DMS53 (cell line): ENCODE measurements at places on chromosomes 7 and 10.
A peak's percentile ranks its signal among the peaks of the same experiment; 100 is the strongest.

GRCh38 chr7:48173756-48174382 is 2.6 kb downstream of the ABCA13 start:
- peak; percentile 32 for DNase-seq

DNA sequence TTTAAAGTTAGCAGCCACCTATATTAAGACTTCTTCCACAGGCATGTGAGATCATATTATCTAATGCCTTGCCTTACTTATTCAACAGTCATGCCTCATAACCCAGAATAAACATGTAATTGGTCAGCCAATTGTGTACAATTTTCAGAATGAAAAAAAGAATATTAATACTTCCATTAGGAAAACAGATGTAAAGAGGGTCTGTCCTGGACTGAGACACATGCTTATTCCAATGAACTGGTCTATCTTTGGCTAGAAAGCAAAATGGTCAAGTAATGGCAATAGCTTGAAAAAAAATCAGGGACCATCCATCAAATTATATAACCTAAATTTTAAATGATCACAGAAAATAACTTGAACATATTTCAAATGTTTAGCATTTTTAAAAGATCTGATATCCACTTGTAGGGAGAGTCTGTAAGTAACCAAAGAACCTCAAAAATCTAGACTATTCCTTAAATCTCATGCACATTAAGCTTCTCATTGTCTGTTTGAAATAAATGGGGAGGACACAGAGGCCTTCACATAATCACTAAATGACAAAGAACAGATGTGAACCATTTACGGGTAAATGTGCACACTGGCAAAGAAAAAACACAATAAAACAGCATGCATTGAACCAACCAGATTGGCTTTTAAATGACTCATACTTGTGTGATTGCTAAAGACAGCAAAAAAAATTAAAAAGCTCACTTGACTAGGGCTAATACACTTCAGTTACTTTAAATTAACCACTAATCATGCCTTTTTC is 568.8 kb upstream of the PCDH15 start:
- no peak for DNase-seq

DNA sequence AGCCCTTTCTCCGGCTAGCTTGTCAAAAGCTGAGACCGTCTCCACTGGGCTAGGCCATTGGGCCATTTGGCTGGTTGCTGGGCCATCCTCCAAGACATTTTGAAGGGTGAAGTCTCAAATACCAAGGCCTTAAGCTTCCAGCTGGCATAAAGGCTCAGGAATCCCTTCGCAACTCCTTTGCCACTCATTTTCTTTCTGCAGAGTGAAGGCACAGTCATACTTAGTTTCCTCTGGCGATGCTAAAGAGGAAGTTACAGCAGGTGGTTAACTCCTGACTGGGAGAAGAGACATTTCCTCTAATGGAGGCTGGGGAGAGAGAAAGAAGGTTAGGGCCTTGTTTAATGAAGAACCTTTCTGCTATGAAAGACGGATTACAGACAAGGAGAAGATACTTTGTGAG is 4.8 kb upstream of the REPIN1 start:
- DNase-seq: no peak

DNA sequence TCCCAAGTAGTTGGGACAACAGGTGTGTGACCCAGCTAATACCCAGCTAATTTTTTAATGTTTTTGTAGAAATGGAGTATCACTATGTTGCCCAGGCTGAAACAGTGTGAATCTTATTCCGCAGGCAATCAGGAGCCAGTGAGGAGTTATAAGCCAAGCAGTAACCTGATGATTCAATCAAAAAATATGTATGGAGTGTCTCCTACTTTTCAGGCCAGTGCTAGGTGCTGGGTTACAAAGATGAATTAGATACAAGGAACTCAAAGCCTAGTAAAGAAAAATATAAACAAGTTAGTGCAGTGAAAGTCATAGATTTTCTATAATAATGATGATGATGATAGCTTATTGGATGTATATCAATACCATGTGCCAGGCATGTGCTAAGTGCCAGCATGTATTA is 13.2 kb upstream of the IFRD1 start:
- no peak for DNase-seq

DNA sequence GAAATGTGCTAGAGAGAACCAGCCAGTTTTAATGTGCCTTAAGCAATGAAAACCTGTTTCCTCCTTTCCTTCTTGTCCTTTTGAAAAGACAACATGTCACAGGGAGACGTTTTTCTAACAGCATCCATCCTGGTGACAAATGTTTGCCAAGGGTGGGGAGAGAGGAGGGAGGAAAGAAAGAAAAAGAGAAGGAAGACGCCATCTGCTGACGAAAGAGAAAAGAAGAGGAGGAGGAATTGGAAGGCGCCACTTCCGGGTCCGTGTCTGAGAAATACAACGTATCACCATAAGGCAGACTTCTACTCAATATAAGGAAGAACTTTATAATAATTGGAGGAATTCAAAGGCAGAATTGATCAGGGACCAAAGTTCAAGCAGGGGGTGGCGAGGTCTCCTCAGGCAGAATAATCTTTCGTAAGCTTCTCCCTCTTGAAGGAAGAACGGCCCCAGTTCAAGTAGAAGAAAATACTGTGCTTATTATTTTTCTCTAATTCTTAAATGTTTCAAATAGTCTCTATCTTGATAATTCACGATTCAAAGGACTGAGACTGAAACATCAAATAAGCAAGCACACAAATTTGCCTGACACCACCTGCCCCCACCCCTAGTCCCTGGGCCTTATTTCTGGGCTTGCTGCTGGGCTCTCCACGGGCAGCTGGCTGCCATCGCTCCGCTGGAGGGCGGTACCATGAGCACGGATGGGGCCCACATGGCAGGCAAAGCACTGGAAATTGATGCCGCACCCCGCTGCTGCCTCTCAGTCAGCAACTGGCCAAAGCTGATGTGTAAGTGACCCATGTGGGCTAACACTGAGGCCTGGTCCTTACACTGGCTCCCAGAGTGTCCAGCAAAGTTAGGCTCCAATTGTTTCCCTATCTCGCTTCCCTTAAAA is 273.7 kb upstream of the KLF14 start:
- DNase-seq: peak; percentile 94

- DNase-seq: no peak
Observed at GRCh38 chr10:70409772-70410171, 5.8 kb downstream of the EIF4EBP2 start.

- no peak for DNase-seq
Observed at GRCh38 chr10:49079072-49079471, 36.2 kb downstream of the VSTM4 start.

DNA sequence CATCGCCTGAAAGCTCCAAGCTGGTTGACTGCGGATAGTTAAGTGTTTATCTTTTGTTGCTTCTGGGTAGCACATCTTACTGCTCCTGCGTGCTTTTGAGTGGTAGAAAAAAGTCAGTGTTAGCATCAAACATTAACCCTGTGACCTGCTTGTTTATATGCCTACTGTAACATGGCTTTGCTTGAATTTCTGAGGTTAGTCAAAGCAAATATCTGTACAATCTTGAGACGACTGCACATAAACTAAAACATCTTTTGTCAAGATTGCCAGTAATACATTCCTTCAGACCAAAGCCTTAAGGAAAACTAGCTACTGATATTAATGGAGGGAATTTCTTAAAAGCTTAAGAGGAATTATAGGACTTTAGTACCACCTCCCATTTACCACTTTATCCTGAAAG is 163.7 kb downstream of the BAMBI start:
- no peak for DNase-seq

DNA sequence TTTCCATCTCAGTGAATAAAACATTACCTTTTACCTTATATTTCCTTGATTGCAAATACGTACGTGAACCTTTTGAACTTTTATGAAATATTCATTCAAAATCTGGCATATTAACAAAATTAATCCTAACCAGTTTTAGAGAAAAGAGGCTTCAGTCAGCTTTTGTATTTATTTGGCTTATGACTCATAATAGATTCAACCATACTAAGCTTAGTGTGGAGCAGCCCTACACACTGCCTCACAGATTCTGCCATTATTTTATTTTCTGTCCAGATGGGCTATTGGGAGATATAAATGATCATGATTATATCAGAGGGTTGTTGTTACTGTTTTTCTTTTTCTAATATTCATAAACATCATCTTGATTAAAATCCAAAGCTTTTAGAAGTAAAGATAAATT is 325.5 kb downstream of the GPR37 start:
- DNase-seq: peak; percentile 37

DNA sequence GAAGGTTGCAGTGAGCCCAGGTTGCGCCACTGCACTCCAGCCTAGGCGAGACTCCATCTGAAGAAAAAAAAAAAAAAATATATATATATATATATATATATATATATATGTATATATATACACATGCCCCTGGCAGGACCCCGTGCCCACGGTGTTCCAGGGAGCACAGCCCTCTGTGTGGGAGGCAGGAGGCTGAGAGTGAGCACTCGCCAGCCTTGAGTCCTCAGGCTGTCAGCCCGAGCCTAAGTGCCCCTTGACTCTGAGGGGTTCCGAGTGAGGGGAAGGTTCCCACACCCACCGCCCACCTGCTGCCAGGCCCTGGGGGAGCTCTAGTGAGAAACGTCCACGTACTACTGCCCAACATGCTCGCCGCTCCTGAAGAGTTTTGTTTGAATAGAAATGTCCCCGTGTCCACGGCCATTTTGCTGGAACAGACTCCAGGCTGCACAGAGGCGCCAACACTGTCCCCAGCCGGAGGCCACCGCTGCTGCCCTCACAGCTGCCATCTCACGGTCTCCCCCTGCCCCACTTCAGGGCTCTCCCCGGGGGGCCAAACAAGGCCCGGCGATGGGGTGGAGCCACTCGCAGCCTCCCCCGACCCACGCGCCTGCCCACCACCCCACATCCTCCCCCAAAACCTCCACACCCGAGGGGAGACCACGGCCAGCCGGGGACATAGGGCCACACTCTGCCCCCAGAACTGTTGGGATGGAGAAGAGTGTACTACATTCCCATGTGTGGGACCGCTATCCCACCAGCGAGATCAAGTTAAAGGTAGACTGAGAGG is 62.8 kb upstream of the EBF3 start:
- DNase-seq: no peak

GRCh38 chr10:86390337-86391120 is 23.9 kb upstream of the GRID1 start:
- DNase-seq: no peak

GRCh38 chr7:91408388-91409154 is 144.3 kb downstream of the FZD1 start:
- no peak for DNase-seq

DNA sequence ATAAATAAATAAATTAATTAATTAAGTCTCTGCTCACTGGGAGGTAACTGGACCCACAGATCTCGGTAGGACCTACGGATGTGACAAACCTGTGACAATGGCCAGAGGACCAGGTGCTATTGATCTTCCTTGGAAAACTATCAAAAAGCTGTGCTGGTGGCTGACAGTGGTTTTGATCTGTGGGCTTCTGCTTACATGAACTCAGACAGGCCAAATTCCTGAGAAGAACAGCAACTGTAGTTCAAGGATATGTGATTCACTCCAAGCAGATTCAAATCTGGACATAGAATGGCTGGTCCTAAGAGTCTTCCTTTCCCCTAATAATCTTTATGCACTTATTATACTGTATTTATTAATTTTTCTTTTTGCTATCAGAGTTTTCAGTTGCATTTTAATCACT is 80.0 kb downstream of the ATXN7L1 start:
- DNase-seq: no peak

DNA sequence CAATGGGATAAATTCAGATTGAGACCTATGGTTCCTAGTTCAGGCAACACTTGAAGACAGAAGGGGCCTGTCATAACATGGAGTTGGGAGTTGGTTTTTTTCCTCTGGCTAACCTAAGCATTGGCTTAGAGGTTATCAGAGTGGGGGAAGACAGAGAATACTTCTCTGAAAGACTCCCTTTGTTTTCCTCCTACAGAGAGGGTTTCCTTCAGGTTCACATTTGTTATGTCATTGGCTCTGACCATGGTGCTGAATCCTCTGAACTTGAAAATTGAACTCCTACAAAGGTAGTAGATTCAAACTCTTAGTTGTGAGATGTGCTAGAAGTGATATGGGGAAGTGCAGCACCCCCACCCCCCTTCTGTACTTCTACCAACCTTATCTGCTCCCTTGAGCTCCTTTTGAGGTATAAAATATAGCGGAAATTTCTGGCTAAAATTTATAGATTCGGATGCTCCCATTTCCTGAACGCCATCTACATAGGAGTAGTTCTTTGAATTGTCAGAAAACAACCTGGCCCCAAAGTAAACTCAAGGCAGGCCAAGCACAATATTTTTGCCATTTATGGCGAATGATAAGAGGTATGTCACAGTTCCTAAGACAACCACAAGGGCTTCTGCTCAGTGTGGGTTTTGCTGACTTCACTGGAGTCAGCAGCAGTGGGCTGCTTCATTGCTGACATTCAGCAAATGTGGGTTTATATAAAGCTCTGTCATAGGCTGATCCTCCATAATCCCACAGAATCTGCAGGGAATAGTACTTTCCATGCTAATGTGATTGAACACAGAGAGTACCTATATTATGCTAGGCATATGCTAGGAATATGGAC is 131.6 kb upstream of the KLF14 start:
- DNase-seq: peak; percentile 23

GRCh38 chr10:22619101-22619500 is 95.3 kb downstream of the PIP4K2A start:
- no peak for DNase-seq

DNA sequence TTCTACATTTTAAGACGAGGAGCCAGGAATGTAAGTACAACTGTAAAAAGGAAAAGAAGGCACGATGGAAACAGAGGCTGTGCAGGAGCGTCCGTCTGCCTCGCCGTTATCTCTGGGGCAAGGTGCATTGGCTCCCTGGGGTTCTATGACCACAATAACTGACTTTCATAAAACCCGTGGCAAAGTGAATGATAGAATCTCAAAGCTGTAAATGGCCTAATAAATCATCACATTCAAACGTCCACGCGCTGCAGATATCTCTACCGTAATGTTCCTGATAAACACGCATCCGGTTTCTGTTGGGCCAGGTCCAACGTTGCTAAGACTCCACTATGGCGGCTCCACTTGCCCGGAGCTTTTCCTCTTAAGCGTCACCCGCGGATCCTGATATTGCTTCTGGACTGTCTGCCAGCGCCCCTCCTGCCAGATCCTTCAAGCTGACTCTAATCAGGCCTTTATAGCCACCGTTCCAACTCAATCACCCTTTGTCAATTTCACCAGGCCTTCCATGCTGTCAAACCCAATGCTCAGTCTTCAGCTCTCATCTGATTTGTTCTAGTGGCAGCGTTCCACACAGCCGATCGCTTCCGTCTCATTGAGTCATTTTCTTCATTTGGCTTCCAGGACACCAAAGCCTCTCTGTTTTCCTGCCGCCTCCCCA is 265.6 kb upstream of the FOXK1 start:
- DNase-seq: peak; percentile 55

DNA sequence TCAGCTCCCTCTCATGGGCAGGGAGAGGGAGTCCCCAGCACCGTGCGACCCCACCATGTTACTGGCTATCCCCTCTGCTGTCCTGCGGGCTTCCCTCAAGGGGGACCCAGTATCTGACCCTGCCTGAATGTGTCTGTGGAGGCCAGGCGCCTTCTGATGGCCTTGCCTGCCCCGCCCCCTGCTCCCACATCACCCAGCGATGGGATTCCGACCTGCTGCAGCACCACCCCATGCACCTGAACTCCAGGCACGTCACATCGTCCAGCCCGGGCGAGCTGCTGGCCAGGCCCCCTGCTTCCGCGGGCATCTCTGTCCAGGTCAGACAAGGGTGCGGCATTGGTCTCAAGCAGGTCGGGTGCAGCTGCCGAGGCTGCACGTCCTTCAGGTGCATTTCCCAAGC is 19.0 kb downstream of the LRRC27 start:
- no peak for DNase-seq

GRCh38 chr7:140390466-140391190 is 7.7 kb downstream of the SLC37A3 start:
- DNase-seq: no peak
